ENCODE measurements at places on chromosomes 6 and 20. TPM values are rescaled to one million over a fixed set of nuclear protein-coding genes. Genes with fewer than 3 reads are reported as not detected.
A peak's percentile ranks its signal among the peaks of the same experiment; 100 is the strongest.

DNA sequence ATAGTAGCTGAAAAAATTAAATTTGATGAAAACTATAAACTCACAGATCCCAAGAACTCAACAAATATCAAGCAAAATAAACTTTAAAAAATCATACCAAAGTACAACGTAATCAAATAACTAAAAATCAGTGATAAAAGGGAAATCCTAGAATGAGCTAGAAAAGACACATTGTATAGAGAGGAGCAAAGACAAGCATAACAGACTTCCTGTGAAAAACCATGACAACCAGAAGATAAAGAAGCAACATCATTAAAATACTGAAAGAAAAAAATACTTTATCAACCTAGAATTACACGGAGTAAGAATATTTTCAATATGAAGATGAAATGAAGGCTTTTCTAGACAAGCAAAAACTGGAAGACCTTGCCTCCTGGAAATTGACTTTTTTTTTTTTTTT lies 9.8 kb downstream of the MUC22 start:
- no peak for DNase-seq

GRCh38 chr6:53961679-53962370 lies 149.4 kb upstream of the MLIP start:
- no peak for DNase-seq

DNA sequence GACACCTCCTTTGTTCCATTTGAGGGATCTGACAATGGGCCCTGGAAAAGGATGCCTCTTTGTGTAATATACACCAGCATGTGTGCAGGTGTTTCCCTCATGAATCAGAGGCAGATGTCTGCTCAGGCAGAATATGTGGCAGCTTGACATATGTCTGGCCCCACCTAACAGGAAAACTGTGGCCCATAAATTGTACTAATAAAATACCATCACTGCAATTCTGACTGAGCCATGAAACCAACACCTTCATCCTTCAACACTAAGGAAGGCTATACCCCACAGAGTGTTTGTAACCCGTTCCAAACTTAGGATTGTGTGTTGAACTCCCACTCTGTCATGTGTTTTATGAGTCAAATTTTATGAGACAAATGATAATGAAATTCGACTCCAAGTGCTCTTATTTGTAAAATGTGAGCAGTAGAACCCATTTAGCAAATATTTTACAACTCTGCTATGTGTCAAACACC lies 22.7 kb downstream of the LAMA4 start:
- DNase-seq = no peak

SIRPB1 gene
- total RNA-seq = 11.6 TPM

GRCh38 chr6:358847-359246 lies 32.7 kb upstream of the IRF4 start:
- DNase-seq = peak; percentile 63

DNA sequence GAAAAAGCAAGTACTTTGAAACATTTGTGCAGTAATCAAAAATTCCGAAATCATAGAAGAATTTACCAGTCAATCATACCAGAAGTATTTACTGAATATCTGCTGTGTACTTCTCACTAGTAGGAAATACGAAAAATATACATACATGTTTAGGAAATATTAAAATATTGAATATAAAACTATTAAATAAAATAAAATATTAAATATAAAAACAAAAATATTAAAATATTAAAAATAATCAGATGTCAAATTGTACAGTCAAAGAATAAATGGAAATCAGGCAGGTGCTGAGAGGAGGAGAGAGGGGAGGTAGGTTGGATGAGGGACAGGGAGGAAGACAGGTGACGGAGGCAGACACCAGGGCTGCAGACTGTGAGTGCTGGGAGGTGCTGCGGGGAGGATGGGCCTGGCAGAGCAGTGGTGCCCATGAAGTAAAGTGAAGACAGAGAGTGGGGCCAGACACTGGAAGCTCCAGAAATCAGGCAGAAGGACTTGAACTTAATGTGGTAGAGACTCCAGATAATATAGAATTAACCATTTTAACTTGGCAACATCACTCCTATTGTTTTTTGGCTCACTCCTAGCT lies 55.9 kb downstream of the PRKN start:
- no peak for DNase-seq

STK38 gene
- 27.8 TPM for total RNA-seq

GRCh38 chr6:164534070-164534766 lies 775.2 kb downstream of the C6orf118 start:
- no peak for DNase-seq

GRCh38 chr6:121858310-121858709 lies 422.9 kb downstream of the GJA1 start:
- no peak for DNase-seq

- DNase-seq = no peak
These were observed 36.8 kb upstream of the MRPS10 start for GRCh38 chr6:42254505-42254904.

DNA sequence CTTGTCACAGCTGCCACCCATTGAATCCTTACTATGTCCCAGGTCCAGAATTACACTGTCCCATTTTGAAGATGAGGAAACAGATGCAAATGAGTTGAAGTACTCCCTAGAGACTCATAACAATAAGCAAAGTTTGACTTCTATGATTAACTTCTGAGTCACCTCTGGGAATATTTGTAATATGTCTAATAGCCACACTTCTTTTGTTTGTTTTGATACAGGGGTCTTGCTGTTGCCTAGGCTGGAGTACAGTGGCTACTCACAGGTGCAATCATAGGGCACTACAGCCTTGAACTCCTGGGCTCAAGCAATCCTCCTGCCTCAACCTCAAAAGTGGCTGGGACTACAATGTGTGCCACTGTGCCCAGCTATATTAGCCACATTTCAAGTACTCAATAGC lies 11.4 kb upstream of the SOX12 start:
- no peak for DNase-seq

- DNase-seq = no peak
These were observed 37.0 kb downstream of the MC3R start for GRCh38 chr20:56285496-56285895.

Data from upper lobe of right lung (tissue), 1 donor.